ENCODE measurements at places on chromosomes 2 and 18. TPM values are rescaled to one million over a fixed set of nuclear protein-coding genes. Genes with fewer than 3 reads are reported as not detected.

Gene TMEM185B
- total RNA-seq, result 26.8 TPM

Gene TGFA
- total RNA-seq, result 0.31 TPM

Gene MOGAT1
- not detected for total RNA-seq

Gene C2orf72
- not detected for total RNA-seq

Gene LRRTM1
- total RNA-seq, result not detected

Gene IL1RL2
- total RNA-seq, result not detected

Gene CDH2
- total RNA-seq, result not detected

Gene CCBE1
- total RNA-seq, result not detected

Gene MFSD6
- 20.0 TPM for total RNA-seq

Gene TSHZ1
- 8.6 TPM for total RNA-seq

Gene TNFAIP6
- total RNA-seq, result 0.29 TPM

Gene CXCR2
- not detected for total RNA-seq

Gene KATNAL2
- 2.6 TPM for total RNA-seq

Gene TMEM18
- 34.6 TPM for total RNA-seq

Gene SEMA4F
- 11.6 TPM for total RNA-seq

Gene RBM44
- total RNA-seq, result 0.69 TPM

Measured in activated B cell treated with CpG ODN at 0.5 μM for 24 hours (primary cell).